ENCODE measurements at places on chromosomes 7 and 10.

DNA sequence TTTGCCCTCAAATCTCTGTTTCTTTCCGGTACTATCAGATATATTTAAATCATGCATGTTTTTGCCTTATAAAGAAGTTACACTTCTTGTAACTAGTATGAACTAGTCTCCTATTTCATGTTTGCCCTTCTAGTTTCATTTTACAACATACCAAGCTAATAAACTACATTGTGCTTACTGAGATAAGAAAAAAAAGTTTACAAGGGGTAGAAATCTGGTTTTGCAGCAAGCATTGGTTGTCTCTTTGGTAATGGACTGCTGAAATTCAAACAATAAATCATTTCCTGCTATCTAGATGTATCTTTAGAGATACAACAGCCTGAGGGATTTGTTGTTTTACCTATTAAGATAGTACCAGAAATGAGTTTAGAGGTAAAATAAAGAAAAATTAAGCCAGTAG is 18.8 kb downstream of the PTTG1IP2 start:
- DNase-seq = no peak

DNA sequence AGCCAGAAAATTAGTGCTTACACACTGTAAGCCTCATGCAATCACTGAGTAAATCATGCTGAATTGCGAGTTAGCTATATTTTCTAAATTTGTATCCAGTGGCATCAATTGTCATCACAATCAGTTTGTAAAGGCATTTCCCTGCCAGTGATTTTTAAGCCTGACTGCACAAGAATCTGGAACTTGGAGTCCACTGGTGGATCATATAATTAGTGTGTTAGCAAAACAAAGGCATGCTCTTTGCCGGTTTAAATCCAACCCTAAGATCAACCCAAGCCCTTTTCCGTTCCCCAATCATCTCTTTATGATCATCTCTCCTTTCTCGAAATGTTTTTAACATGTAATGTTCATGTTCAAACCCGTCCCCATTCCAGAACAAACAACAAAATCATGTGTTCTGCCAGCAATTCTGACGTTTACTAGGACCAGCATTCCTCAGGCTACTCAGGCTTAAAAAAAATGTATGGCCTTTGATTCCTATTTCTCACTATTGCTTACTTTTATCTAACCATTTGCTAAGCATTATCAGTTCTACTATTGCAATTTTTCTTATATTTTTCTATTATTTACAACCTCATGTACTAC is 649.2 kb downstream of the SORCS1 start:
- no peak for DNase-seq

DNA sequence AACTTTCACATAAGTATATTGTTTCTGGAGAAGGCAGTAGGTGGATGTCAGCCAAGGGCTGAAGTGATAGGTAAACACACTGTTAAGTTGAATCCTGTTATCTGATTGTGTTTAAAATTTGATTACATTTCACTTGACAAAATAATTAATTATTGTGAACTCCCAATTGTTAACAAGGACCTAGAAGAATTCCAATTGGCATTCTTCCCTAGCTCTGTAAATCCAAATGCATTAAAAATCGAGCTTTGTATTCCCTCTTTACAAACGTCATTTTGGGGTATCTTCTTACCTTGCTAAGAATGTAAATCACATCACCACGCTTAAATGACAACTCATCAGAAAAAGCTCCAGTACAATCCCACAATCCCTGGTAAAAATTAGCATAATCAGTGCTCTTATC is 179.9 kb downstream of the SKAP2 start:
- DNase-seq = no peak

GRCh38 chr7:76252021-76252420 is 50.3 kb downstream of the SRRM3 start:
- DNase-seq = no peak

DNA sequence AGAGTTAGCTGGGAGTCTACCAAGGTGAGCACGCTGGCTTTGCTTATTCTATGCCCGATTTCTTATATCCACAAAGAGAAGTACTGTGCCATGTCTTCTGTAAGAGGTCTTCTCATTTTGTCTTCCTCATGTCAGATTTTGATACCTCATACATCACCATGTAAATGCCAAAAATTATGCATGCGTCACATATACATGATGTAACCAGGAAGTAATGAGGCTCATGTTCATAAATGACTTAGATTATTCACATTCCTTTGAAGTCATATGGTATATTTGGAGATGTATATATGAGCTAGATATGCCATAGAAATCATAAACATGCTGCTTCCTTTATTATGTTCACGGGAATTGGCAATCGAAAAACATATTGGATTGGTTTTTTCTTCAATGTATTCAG is 97.7 kb upstream of the CELF2 start:
- no peak for DNase-seq

DNA sequence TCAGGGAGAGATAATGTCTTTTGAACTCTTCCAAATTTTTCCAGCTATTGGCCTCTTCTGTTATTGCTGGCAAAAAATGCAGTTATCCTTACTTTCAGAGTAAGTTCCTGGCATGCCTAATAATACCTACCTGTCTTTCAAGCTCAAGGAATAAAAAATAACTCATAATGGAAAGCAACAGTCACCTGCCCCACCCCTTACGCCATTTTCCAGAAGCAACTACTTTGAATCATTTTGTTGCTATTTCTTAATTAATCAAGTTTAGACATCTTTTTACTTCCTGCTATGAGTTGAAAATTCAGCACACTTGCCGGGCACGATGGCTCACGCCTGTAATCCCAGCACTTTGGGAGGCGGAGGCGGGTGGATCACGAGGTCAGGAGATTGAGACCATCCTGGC is 23.0 kb upstream of the CDK13 start:
- no peak for DNase-seq

GRCh38 chr10:79555354-79556309 is 4.6 kb downstream of the SFTPA2 start:
- no peak for DNase-seq

- DNase-seq = no peak
Measured at GRCh38 chr7:33853361-33854062, 51.8 kb upstream of the BMPER start.

- DNase-seq = no peak
Measured at GRCh38 chr10:22159979-22160378, 57.8 kb downstream of the EBLN1 start.

DNA sequence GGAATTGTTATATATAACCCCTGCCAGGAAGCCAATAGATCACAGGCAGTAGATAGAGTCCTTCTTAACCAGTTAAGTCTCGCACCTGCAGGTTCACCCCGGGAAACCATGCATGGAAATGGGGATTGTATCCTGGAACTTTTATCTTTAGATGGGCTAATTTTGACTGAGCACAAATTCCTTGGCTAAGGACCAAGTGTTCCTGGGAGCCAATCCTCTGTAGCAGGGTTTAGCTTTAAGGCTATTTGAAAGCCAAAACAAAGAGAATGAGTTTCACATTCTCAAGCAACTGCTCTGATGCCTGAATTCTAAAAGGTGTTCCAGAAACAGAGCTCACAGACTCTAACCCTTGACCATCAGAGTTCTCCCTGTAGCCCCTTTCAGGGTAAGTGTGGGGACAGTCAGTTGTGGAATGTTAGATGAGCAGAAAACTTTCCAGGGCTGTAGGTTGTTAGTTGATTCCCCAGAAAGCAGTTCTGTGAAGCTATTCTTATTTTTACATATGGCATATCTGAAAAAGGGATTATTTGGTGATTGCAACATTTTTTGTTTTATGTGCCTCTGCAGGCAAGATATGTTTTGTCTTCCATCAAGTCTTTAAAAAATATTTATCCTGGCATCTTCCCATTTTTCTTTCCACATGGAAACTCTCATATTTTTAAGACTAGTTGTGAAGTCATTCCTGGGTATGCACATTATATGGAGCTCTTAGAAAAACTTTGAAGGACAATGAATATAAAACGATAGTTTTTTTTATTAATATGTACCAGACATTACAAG is 16.2 kb upstream of the NPVF start:
- DNase-seq = no peak

DNA sequence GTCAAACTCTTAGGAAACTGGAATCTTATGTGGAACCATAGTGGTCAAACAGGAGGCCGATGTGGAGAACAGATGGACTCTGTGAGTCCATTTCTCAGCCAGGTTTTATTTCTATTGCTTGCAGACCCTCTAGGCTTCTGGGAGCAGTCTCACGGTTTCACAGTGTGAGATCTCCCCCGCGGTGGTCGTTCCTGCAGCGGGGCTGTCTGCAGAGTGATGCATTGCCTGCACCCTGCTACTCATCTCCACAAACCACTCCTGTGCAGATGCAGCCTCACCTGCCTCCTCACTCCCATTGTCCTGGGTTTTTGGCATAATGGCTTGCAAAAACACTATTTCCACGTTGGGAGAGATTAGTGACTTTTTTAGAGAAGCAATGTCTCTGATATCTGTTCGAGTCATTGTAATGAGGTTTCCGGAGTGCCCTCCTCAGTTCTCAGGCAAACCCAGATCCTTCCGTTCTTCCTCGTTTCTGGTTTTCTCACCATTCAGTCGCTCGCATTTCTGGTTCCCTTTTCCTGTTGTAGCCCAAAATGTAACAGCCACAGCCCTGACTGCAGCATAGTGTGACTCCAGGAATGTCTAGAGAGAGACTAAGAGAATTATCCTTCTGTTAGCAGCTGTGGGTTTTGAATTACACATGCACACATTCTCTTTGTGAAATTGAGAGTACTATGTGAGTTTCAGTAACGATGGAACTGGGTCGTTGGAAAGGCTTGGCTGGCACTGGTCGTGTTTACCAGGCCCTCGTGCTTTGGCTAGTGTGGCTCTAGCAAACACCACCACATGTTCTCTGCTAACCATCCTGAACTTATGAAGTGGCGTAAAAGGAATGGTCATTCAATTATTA is 30.2 kb downstream of the ACADSB start:
- no peak for DNase-seq

GRCh38 chr7:4449263-4449662 is 232.8 kb upstream of the FOXK1 start:
- no peak for DNase-seq

DNA sequence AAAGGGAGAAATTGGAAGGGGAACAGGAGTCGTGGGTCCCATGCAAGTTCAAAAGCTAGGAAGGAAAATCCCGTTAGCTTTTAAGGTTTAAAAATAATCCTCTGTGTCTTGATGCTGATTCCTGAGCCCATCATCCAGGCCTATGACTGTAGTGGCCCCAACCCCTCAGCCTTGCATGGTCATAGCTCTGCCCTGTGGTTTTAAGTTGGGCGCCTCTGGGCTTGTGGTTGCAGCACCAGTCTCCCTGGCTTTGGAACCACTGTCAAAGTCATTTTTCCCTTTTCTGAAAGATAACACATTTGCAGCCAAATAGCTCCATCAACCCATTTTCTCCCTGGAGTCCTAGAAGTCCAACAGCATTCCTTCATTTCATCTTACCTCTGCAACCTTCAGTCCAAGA is 13.6 kb downstream of the TMEM236 start:
- no peak for DNase-seq

GRCh38 chr7:157707983-157708918 is 371.4 kb downstream of the DNAJB6 start:
- no peak for DNase-seq

DNA sequence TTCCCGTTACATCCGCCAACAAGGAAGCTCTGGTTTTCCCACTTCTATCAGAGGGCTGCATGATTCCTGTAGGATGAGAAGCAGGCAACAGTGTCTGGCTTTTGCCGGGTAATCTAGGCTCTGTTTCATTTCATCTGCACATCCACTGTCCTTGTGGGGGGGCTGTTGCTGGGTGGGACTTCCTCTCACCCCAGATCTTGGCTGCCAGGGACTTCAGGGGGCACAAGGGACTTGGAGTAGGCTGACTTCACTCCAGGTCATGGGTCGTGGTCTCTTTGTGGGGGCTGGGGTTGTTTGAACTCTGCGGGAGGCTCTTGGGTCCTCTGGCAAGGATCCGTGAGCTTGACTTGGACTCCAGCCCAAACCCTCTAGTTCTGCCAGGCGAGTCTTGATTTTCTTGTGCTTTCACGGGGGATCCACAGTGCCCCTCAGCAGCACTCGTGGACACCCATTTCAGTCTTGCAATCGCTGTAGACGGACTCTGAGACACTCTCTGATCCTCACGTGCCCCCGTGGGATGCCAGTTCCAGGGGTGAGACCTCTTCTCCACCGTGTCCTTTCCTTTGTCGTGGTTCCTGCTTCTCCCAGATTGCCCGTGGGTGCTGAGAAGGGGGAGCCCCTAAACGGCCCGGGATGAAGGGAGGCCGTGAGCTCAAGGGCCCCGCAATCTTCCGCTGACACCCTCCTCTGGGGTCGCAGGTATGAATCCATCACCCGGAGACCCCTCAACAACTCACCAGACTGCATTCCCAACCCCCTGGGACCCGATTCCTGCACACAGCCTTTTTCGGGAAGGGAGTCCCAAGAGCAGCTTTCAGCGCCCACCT is 21.4 kb upstream of the ZNF273 start:
- DNase-seq = no peak
